RPMI7951 (cell line): ENCODE measurements at places on chromosomes 2 and 18.
A peak's percentile ranks its signal among the peaks of the same experiment; 100 is the strongest.

DNA sequence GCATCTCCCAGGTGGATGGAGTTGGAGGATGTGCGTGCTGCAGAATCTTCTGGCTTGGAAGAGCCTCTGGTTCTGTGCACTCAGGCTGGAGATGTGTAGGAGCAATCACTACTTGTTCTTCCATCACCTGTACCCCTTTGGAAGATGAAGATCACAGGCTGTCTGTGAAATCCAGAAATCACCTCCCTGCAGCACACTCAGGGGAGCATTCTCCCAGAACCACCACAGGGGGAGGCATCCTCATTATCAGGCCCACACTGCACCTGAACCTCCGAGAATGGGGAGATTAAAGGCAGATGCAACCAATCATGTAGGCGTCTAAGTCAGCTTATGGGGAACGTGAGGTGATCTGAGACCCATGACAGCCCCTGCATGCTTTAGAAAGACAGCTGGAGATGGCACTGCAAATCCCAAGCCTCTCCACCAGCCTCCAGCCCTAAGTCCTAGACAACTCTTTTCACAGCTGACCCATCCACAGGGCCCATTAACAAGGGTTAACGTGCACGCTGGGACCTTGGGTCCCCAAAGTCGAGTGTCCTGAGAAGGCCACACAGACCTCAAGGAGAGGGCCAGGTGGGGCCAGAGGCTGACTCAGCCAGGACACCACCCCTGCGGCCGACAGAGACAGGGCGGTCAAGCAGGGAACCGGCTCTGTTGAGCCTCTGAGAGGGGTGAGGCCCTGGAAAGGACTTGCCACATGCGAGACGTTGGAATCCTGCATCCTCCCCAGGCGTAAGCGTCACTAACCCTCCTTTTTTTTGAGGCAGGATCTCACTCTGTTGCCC is 314.9 kb downstream of the EIPR1 start:
- DNase-seq = no peak

GRCh38 chr2:74863802-74864248 is 29.9 kb downstream of the HK2 start:
- DNase-seq = no peak

GRCh38 chr2:20725782-20726181 is 58.8 kb downstream of the GDF7 start:
- DNase-seq = no peak

DNA sequence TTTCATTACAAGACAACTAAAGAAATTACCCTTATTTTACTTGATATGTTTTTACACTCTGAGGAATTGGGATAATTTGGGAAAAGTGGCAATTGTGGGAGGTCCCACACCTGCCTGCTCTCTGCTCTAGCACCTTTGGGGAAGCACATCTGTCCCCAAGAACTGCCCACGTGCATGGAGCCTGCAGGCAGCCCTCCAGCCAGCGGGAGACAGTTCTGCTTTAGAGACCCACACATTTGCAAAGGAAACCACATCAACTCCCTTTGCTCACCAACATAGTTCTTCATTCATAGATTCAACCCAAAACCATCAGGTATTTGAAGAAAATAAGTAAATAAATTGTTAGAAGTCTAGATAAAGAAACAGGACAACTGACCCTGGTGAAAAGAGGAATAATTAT is 239.9 kb upstream of the ID2 start:
- no peak for DNase-seq

DNA sequence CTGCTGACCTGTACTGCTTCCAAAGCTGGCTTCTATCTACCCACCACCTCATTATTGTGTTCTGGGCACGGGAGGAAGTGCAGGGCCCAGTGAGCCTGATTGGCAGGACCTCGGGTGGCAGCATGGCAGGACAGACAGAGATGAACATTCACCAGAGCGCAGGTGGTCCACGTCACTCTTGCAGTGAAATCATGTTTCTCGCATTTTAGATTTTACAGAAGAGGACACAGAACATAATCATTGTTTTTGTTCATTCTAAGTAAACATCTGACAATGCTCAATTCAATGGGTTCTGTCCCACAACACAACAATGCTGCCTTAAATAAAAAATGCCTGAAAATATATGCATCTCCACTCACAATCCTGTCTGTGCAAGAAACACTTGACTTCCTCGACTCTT is 11.5 kb upstream of the BIN1 start:
- no peak for DNase-seq

GRCh38 chr2:1341404-1342120 is 71.7 kb upstream of the TPO start:
- no peak for DNase-seq

GRCh38 chr18:67508146-67508545 is 8.4 kb downstream of the DSEL start:
- DNase-seq = no peak

- no peak for DNase-seq
These were observed 83.3 kb downstream of the INSIG2 start for GRCh38 chr2:118171546-118171945.

- peak; percentile 24 for DNase-seq
These were observed 15.4 kb upstream of the RMC1 start for GRCh38 chr18:23487738-23488570.

GRCh38 chr2:241752689-241753276 is 18.4 kb downstream of the D2HGDH start:
- no peak for DNase-seq

- DNase-seq = no peak
These were observed 126.3 kb upstream of the NRXN1 start for GRCh38 chr2:51158251-51158650.

GRCh38 chr2:118190474-118190873 is 102.2 kb downstream of the INSIG2 start:
- no peak for DNase-seq

GRCh38 chr2:85998071-85998991 is 107.4 kb downstream of the POLR1A start:
- peak; percentile 84 for DNase-seq

DNA sequence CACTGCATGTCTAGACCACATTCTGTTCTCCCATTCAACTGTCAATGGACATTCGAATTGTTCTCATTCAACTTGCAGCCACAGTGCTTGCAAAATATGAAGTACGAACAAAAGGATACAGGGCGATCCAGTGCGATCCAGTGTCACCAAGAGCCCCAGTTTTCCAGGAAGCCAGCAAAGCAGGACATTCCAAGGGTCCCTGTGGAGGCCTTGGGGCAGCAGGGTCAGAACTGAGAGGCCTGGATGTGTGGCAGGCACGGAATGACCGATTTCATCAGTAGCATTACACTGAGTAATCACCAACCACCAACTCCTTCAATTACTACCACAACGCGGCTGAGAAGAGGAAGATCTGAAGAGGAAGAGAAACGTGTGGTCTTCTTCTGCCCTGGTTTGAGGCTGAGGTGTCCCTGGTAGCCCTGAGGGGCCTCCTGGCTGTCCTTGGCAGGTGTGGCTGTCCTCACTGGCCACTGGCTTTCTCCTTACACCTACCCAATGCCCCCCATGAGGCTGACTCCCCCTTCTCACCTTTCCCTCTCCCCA is 172.7 kb upstream of the FHL2 start:
- no peak for DNase-seq

DNA sequence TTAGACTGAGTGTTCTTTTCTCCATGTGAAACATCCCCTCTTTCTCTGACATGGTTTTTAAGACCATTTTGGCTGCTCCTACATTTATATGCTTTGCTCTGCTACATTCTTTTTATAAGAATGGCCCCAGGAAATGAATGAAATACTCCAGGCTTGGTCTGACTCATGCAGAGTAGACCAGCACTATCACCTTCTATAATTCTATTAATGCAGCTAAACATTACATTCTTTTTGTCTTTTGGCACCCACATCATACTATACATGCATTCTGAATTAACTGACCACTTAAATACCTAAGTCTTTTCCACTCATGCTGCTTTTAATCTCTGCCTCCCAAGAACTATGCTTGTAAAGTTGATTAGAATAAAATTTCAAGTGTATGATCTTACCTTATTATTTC is 94.1 kb downstream of the AAK1 start:
- peak; percentile 50 for DNase-seq

GRCh38 chr2:56014046-56014730 is 90.6 kb upstream of the EFEMP1 start:
- no peak for DNase-seq

DNA sequence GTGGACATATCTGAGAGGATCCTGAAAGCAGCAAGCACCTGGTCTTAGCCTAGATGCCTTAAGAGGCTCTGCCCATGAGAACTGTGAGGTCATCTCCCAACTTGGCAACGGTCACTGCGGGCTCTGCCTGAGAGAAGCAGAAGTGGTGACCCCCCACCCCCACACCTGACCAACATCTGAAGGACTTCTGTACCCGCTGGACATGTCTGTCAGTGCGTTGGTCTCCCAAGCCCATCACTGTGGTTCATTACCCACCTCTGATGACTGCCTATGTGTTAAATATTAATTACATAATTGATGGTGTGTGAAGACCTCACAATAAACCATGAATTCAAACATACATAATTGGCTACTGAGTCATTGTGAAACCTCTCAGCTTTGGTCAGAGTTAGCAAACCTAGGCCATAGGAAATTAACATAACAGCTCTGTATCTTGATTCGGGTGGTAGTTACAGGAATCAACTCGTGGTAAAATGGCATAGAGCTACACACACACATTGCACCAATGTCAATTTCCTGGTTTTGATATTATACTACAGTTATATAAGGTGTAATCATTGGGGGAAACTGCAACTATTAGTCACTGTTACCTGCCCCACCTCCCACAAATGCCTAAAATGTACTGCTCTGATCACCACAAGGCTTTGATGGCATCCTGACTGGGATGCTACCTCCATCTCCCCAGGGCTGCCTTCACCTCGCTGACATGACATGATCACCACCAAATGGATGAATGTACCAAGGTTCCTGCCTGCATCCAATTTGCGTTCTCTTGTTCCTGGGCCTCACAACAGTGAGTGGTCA is 4.3 kb upstream of the GALNT1 start:
- DNase-seq = no peak

DNA sequence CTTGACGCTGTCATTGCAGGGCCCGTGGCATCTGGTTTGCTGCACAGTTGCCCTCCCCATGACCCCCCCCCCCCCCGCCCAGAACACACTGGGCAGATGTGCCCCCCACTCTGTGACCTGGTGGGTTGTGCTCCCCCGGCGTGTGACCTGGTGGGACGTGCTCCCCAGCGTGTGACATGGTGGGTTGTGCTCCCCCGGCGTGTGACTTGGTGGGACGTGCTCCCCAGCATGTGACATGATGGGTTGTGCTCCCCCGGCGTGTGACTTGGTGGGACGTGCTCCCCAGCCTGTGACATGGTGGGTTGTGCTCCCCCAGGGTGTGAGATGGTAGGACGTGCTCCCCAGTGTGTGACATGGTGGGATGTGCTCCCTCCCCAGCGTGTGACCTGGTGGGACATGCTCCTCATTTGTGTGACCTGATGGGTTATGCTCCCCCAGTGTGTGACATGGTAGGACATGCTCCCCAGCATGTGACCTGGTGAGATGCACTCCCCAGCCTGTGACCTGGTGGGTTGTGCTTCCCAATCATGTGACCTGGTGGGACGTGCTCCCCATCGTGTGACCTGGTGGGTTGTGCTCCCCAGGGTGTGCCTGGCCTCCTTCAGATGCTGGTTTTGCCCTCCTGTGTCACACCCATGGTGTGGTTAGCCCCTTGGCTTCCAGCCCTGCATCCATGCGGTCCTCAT is 213.7 kb downstream of the AGAP1 start:
- no peak for DNase-seq

- DNase-seq = no peak
These were observed 857 bp upstream of the NEUROD1 start for GRCh38 chr2:181680937-181681811.

DNA sequence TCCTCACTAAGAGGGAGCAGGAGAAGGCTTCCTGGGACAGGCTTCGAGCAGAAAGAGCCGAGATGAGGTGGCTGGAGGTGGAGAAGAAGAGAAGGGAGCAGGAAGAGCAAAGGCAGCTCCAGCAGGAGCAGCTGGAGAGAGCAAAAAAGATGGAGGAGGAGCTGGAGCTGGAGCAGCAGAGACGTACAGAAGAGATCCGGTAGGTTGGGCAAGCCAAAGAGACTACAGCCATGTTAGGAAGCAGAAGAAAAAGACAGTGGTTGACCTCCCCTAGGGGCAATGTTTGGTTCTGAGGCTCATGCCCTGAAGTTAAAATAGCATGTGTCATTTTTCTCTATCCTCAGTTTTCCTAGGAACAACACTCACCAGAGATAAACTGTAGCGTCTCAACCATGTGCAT is 45.1 kb downstream of the SUMO1 start:
- DNase-seq = no peak

DNA sequence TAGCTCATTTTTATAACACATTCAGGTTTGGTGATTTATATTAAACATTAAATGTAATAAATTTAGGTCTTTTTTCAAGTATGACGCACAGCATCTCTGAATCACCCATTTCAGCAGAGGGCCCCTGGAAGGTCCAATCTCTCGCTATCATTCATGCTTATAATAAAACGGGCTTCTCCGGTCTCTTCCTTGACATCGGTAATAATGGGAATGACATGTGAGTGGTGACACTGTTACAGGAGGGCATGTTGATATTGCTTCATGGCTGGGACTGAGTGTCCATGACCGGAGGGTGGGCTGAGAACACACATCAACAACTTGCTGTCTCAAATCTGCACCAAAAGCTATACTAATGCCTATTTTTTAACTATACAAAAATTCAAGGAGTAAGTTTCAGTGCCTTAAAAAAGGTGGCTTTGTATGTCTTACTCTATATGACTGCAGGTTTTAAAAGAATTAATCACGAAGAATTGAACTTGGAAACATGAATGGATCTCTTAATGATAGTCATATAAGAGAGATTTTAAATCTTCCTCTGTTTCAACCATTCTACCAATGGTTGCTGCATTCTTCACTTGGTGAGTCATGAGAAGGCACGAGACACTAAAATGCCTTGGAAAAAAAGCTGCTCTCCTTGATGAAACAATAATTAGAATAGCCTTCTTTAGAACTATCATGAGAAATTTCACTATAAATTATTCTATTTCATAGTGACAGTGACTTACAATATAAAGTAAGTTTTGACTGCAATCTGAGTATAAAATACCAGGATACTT is 101.9 kb upstream of the NRP2 start:
- peak; percentile 19 for DNase-seq

DNA sequence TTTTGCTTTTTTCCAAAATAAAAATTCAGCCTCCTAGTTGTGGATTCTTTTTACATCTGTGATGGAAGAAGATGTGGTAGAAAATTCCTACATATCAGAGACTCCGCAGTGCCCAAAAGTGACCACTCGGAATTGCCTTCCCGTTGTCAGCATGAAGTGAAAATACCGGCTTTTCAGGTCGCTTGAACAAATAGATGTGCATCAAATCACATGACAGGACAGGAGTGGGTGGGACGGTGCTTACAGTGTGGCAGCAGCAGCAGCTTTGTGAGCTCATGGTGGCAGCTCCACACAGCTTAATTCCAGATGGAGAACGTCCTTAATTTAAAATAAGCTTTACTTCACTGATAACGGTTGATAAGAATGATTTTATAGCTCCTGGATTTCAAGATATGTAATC is 20.3 kb downstream of the SALL3 start:
- no peak for DNase-seq

DNA sequence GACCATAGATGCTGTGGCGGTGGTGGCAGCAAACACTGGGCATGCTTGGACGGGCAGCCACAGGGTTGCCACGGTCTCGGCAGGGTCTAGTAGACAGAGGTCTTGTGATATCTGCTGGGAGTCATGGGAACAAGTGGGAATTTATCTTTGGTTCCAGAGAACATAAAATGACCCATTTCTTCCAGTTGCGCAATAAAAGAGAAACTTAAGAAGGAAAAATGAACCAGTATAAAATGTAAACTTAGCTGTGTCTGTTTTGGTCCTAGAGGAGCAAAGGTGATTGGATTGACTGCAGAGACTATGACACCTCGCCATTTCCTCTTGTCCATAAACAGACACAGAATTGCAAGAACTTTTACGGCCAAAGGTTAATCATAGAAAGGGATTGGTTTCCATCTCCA is 132.6 kb upstream of the RBBP8 start:
- DNase-seq = no peak
